ENCODE measurements at places on chromosomes 7 and 10.

DNA sequence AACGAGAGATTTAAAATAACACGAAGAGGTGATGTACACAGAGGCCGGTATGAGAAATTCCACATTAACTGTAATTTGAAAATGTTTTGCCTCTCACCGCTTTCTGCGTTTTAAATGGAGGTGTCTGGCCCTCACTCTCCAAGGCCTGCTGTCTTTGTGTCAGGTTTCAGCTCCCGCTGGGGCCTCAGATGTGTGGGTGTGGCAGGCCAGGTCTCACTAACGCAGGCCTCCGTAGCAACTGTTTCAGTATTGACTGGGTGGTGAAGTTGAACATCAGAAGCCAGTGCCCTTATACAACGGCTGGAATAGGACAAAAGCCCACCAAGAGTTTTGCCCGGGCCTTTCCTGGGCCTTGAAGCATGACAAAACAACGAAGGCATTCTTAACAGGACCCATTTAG lies 303.1 kb downstream of the ADARB2 start:
- no peak for DNase-seq

DNA sequence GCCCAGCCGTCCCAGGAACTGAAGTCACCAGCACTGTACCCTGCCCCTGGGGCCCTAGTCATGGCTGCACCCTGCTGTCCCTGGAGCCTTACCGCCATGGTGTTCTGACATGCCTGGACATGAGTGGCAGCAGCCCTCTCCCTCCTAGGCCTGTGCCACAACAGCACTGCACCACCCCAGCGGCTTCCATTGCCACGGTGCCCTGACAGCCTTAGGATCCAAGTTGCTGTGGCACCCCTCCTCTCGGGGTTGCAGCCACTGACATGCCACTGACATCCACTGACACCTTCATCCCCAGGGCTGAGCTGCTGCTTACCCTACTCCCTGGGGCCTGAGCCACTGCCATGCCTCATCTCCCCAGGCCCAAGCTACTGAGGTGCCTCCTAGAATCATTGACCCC lies 39.6 kb upstream of the SHH start:
- no peak for DNase-seq

- DNase-seq, result no peak
Measured at GRCh38 chr10:14761372-14761771, 13.3 kb downstream of the FAM107B start.

DNA sequence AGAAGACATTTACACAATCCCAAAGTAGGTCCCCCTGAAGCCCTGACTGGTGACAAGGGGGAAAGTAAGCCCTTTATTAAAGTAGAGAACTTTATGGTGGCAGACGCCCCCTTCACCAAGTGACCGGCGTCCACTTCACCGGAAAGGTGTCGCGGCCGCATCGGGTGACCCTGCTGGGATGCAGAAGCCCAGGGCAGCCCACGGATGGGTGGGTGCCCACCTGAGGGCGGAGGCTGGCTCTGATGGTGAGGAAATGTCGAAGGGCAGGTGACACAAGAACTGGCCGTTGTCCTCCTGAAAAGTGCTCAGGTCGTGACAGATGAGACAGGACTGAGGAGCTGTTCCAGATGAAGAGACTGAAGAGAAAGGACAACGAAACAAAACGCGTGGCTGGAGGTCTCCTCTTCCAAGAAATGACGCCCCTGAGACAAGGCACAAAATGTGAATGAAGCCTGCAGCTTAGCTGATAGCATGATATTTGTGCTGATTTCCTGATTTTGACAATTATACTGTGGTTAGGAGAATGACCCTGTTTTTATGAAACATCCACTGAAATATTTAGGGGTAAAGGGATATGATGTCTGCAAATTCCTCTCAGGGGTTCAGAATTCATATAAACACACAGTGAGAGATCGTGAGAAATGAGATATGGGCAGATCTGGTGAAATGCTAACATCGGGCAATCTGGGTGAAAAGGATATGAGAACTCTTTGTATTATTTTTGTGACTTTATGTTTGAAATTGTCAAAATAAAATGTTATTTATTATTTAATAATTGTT lies 123.9 kb downstream of the PRKAG2 start:
- no peak for DNase-seq

- no peak for DNase-seq
Measured at GRCh38 chr10:130174328-130174727, 38.1 kb downstream of the GLRX3 start.
